ENCODE measurements at places on chromosomes 1 and 21.

DNA sequence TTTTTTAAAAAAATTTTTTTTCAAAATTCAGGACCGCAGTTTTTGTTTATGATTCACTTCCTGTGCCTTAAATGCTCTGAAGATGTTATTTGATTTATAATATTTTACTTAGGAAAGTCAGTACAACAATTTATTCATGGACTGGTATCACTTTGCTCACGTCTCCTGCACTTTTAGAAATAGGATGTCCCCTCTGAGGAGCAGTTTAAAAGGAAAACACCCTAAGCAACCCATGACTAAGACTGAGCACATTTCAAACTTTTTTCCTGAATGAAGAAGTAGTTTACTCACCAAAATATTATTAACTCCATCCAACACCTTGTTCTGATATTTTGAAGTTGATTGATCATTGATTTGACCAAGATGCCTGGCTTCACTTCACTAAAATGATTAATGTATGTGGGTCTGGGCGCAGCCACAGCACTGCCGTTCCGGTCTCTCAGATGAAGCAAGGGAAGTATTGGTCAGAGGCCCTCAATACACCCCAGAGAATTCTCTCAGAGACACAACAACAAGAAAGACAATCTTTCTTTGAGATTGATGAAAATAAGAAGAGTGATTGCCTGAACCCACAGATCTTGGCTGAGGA, 223.9 kb downstream of the TGFB2 start:
- no peak for DNase-seq

DNA sequence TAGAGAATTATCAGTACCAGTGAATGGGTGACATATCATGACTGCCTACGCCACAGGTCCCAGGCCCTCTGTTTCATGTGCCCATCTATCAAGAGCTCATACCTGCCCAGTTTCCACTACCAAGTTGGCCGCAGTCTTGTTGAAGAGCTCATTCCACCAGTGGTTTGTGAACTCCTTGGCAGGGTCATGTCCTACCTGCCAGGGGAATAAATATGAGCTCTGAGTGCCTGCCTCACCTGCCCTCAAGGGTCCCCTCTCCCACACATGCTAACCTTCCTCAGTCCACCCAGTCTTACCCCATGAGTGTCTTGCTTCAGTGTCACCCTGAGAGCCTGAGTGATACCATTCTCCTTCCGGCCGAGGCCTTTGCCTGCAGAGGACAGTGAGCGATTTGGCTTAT, 3.2 kb downstream of the GPATCH4 start:
- no peak for DNase-seq

DNA sequence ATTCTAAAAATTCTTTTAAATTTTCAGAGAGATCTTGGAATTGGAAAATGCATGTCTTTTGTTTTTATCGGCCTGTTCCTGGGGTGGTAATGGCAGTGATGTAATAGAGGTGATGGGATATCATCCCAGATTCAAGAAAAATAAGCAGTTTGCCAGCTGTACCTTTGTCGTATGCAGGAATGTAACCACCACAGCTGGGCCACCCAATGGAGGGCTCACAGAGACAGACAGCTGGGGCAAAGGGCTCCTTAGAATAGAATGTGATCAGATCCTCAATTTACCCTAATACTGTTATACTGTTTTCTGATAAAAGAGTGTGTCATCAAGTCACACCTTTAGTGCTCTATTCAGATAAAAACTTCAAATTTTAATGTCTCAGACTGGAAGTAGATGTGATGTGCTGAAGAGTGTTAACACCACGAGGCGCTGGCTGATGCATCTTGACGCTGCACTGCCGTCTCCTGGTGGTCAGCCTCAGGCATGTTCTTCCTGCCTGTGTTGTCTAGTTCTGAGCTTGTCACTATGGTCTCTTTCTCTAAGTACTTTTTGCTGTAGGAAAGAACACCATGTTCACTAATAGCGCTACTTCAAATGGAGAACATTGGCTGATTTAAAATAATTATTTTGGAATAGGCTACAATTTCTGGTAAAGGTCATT, 78.8 kb downstream of the C1orf21 start:
- DNase-seq: no peak

GRCh38 chr1:147772570-147772969, 12.2 kb upstream of the GJA5 start:
- no peak for DNase-seq

GRCh38 chr21:40340357-40340756, 473.1 kb downstream of the PCP4 start:
- no peak for DNase-seq

GRCh38 chr1:195530961-195531360, 1077.3 kb downstream of the KCNT2 start:
- no peak for DNase-seq

DNA sequence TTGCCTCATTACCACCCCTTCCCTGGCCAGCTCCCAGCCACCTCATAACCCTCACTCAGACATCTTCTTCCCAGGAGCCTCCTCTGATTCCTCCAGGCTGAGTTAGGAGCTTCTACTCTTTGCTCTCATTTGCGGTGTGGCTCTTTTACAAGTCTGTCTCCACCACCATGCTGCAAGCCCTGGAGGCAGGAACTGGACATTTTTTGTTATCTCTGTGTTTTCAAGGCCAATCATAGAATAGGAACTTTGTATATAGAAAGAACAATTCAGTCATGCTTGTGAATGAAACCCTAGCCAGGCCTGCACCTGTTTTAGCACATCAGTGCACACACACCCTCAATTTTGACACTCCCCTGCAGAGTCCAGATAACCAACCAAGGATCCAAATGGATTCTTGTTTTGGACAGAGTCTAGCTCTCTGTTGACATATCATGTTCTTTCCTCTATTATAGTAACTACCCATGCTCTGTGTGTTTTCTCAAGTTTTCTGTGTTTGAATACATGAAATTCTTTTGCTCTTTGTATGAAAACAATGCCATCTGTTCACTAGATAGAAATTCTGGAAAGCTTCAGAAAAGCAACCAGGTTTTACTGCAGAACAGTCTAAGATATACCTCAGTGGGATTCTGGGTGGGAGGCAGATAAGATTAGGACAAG, 60.9 kb upstream of the ZNF648 start:
- no peak for DNase-seq

GRCh38 chr1:9870572-9870971, 39.5 kb downstream of the CTNNBIP1 start:
- no peak for DNase-seq

- DNase-seq: no peak
Measured at GRCh38 chr1:21060523-21060922, 116.2 kb downstream of the EIF4G3 start.

- no peak for DNase-seq
Measured at GRCh38 chr1:46081206-46081605, 51.2 kb downstream of the PIK3R3 start.

DNA sequence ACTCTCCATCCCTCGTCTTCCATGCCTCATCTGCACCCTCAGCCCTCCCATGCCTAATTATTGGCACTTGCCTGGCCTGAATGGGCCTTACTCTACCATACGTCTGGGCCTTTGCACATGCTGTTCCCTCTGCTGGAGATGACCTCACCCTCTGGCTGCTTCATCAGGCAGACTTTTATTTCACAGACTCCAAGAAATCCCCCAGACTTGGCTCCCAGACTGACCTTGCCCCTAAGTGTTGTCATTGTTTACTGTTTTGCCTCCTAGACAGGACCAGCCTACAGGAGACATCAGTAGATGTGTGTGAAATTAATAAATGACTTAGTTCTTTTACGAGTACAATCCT, 5.2 kb upstream of the AHDC1 start:
- DNase-seq: no peak

- DNase-seq: no peak
Measured at GRCh38 chr1:31249854-31250253, 10.2 kb upstream of the NKAIN1 start.

- no peak for DNase-seq
Measured at GRCh38 chr1:117527566-117528102, 78.2 kb upstream of the TENT5C start.

GRCh38 chr1:49364676-49365075, 588.0 kb upstream of the BEND5 start:
- no peak for DNase-seq

- DNase-seq: no peak
Measured at GRCh38 chr1:205375835-205376545, 19.3 kb upstream of the KLHDC8A start.

DNA sequence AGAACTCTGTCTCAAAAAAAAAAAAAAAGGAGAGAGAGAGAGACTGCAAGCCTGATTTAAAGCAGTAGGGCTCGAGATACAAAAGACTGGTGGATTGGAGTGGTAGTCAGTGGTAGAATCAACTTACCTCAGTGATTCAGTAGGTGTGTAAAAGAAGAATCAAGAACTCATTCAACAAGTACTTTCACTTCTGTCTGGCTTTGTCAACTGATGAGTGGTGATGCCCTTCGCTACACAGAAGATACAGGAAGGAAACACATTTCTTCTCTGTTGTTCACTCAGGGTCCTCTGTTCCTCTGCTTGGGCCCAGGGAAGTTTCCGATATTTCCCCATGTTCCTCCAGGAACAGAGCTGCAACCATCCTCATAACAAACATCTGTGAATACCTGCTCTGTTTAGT, 68.6 kb upstream of the COG2 start:
- no peak for DNase-seq

GRCh38 chr1:30411206-30411605, 312.2 kb downstream of the MATN1 start:
- DNase-seq: no peak

DNA sequence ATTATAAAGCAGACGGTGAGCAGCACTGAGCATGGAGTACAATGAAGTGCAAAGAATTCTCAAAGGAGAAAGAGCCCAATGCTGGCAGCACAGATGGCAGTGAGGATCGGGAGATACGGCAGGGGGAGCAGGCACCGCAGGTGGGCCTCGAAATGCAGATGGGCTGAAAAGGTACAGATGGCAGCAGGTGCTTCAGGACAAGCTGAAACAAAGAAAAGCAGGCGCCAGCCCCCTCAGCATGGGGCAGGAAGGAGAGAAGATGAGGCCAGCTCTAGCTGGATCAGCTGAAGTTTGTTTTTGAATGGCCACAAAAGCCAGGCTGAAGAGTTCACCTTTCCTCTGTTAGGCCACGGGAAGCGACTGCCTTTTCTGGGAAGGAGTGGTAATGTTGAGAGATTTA, 7.7 kb downstream of the CFAP298 start:
- no peak for DNase-seq

- peak; percentile 89 for DNase-seq
Measured at GRCh38 chr1:203076031-203076511, 9.7 kb downstream of the MYOG start.

DNA sequence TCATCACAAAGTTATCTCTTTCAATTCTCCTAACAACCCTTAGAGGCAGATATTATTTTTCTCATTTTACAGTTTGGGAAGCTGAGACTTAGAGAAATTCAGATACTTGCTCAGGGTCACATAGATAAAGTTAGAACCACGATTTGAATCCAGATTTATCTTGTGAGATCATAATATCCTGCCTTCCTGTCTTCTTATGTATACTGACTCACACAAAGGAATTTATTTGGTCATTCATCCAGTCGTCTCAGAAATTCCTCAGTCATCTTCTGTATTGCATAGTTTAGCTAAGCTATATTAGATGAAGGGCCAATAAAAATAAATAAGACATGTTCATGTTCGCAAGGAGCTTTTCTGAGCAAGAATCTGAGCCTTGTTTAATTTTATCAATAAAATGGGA, 35.8 kb upstream of the RUNX1 start:
- DNase-seq: no peak

GRCh38 chr1:56267611-56268010, 311.8 kb downstream of the PLPP3 start:
- no peak for DNase-seq

GRCh38 chr1:176976225-176976624, 188.3 kb downstream of the ASTN1 start:
- DNase-seq: no peak

GRCh38 chr1:34603594-34603993, 151.3 kb upstream of the GJB5 start:
- no peak for DNase-seq

DNA sequence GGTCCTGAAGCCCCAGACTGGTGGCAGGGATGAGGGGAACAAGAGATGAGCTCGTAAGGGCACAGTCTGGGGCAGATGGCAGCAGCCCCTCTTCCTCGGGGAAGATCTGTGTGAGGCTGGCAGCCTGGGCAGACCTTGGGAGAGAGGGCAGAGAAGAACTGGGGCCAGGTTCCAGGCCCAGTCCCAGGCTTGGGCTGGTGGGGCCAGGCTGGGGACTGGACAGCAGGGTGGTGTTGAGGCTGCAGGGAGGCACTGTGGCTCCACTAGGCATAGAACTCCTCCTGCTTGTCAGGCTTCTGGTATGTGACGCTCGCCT, 35.7 kb downstream of the SDC3 start:
- peak; percentile 52 for DNase-seq

- DNase-seq: no peak
Measured at GRCh38 chr21:36914244-36915013, 52.0 kb downstream of the HLCS start.

DNA sequence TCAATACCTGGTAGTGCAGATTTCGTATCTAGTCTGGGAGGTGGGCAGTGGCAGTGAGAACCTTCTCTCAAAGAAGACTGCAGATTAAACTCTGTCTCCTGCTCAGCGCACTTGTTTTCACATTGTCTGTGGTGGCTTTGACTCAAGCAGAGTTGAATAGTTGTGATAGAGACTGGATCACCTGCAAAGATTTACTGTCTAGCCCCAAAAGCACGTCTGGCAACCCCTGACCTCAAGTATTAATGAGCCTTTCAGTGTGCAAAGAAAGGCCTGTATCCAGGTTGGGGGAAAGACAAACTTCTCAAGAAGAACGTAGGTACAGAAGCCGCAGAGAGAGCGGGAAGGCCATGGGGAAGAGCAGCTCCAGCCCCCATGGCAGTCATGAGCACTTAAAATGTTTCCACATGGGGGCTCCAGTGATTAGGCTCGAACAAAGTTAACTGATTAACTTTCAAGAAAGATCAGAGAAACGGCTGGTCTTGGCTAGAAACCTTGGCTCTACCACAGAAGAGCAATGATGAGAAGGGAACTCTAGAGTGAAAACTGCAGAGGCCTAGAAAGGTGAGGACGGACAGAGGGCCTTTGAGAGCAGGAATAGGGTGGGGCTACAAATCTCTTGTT, 15.2 kb downstream of the HENMT1 start:
- no peak for DNase-seq

DNA sequence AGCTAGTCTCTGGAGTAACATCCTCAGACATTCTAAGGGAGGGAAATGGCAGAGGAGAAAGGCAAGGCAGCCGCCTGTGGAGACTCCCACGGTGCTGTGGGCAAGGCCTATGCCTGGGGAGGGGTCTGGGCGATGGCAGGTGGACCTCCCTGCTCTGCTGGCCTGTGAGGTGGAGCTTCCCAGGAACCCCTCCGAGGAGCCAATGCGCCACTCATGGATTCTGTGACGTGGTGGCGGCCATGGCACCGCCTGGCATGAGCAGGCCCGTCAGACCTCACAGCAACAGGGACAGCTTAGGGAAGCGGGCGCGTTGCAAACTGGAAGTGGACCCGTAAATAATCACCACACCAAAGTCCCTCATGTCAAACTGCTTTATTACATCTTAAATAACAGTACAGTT, 6.7 kb upstream of the NADK start:
- DNase-seq: no peak

GRCh38 chr1:9542430-9542829, 3.2 kb downstream of the SLC25A33 start:
- peak; percentile 74 for DNase-seq

- DNase-seq: no peak
Measured at GRCh38 chr1:64348961-64349648, 120.8 kb upstream of the CACHD1 start.

Data from hematopoietic multipotent progenitor cell (in vitro differentiated cells).